ENCODE measurements at places on chromosomes 4 and X.

DNA sequence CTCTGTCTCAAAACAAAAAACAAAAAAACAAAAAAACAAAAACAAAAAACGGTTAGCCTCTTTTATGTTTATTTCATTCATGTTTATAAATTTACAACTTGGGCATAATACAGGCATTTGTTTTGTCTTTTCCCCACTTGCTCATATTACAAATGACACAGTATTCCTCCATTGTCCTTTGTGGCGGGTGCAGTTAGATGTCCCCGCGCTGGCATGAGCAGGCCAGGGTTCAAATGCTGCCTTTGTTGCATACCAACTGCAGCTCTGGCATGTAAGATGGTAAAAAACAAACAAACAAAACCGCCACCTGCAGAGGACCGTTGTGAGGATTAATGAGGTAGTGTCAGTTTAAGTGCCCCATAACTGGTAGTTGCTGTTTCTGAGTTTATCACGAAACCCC lies 16.1 kb upstream of the HPF1 start:
- DNase-seq = no peak

GRCh38 chr4:116849620-116850019 lies 235.8 kb downstream of the TRAM1L1 start:
- DNase-seq = no peak

- no peak for DNase-seq
Measured at GRCh38 chrX:30253257-30253656, 6.3 kb downstream of the MAGEB1 start.

DNA sequence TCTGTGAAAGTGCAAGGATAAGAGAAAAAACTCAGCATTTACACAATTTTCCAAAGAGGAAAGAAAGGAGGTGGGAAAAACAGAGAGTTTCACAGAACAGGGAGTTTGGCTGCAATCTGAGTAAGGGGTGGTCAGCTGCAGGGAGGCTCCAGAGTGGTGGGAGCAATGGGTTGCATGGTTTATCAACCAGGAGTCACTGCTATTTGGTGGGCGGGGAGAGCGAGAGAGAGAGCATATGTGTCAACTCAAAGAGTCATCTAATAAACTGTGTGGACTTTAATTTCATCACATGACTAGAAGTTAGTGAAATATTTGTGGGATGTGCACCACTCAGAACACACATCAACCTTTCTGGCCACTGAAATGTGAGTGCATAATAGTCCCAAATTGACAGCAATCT lies 94.6 kb downstream of the FAM13A start:
- no peak for DNase-seq

GRCh38 chrX:146449243-146449642 lies 360.3 kb upstream of the CXorf51B start:
- DNase-seq = no peak

DNA sequence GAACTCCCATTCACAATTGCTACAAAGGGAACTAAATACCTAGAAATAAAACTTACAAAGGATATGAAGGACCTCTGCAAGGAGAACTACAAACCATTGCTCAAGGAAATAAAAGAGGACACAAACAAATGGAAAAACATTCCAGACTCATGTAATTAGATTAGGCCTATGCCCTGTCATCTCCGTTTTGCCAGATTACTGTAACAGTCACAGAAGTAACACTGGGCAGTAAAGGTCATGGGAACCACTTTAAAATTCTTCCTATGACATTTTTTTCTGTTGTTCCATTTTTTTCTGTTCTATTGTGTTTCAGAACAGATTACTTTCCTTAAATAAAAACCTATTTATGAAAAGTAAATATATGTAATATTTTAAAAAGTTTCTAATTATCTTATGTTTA lies 199.4 kb upstream of the CENPE start:
- no peak for DNase-seq

GRCh38 chr4:107619731-107620130 lies 100.3 kb downstream of the PAPSS1 start:
- DNase-seq = no peak

GRCh38 chr4:108292229-108292628 lies 123.5 kb upstream of the LEF1 start:
- DNase-seq = no peak

- DNase-seq = peak; percentile 16
Measured at GRCh38 chr4:89307446-89308160, at the start of gene GPRIN3. Gene GPRIN3, minus strand, starts transcription at chr4:89307800. Its CDS starts 57,690 bp downstream, at chr4:89250110.

- no peak for DNase-seq
Measured at GRCh38 chr4:70718811-70719604, 2.8 kb upstream of the RUFY3 start.

DNA sequence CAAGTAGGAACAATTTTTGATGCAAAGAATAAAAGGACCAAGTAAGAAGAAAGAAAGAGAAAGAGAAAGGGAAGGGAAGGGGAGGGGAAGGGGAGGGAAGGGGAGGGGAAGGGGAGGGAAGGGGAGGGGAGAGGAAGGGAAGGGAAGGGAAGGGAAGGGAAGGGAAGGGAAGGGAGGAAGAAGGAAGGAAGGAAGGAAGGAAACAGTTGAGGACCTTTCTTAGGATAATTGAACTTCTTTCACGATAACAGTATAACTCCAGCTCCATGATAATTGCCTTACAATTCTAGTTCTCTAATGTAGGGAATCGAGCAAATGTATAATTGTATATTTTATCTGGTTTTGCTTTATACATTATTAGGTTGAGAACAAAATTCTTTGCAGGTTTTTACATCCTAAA lies 556.2 kb upstream of the PCDH10 start:
- no peak for DNase-seq

- DNase-seq = no peak
Measured at GRCh38 chrX:71440401-71440800, 74.2 kb downstream of the TAF1 start.

- DNase-seq = no peak
Measured at GRCh38 chr4:177455561-177455970, 13.3 kb upstream of the AGA start.

DNA sequence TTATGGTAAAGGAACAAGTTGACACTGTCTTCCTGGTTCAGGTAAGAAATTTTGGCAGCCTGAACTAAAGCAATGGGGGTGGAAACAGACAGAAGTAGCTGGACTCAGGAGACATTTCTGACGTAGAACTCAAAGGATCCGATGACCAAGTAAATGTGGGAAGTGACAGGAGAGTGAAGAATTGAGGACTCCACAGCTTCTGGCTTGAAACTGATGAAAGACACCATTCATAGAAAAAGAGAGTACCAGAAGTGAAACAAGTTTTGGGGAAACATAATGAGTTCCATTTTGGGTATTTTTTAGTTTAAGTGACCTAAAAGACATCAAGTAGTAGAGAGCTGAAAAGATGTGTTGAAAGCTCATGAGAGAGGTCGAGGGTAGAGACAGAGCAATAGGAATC lies 5.7 kb downstream of the FAM120C start:
- no peak for DNase-seq

DNA sequence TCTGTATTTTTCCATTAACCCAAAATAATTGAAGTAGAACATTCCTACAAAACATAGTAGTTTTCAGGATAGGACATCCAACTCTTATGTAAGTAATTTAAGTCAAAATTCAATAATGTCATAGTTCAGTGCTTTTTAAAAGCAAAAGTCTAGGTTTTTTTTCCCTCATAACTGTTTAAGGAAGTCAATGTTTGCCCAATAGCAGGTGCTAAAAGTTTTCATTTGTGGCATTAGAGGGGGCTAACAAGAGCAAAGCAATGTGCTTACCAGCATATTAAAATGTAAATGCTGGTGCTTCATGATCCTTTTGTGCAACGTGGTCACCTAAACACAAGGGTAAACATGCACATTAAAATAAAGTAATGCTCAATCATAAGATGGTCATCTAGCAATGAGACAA lies 155.2 kb upstream of the PPP1R2C start:
- no peak for DNase-seq

DNA sequence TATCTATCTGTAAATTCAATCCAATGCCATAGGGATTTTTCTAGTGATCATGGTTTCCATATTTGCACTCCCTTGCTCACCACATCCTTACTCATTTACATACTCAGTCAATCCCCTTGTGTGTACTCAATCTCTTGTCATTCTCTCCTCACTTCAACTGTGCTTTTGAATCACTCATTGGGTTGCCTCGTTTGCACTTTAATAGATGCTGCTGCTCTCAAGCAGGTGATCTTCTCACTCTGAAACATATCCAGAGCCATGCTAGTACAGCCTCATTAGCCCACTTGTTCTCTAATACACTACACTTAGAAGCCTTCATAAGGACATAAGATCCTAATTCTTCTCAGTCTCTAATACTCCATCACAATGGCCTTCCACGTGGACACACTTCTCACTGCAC lies 507.9 kb downstream of the TECRL start:
- DNase-seq = no peak

DNA sequence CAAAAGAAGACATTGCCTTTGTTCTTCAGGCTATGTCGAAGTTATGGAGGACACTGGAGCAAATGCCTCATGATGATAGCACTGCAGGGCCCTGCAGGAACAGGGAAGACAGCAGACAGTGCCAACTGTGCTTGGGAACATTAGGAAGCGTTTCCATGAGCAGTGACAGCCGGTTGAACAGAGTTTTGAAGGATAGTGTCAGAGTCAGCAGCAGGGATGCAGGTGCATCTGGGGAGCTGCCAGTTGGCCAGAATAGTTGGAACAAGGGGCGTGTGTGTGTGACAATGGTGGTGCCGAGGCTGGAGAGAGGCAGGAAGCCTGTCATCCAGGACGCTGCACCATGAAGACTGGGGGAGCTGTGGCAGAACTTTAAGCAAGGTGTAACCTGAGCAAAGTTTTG lies 88.6 kb downstream of the SHROOM3 start:
- DNase-seq = no peak

- DNase-seq = no peak
Measured at GRCh38 chr4:80586716-80587115, 251.2 kb downstream of the CFAP299 start.

- DNase-seq = no peak
Measured at GRCh38 chrX:19955306-19955705, 35.6 kb downstream of the BCLAF3 start.

GRCh38 chr4:168629566-168629965 lies 132.7 kb downstream of the PALLD start:
- no peak for DNase-seq

DNA sequence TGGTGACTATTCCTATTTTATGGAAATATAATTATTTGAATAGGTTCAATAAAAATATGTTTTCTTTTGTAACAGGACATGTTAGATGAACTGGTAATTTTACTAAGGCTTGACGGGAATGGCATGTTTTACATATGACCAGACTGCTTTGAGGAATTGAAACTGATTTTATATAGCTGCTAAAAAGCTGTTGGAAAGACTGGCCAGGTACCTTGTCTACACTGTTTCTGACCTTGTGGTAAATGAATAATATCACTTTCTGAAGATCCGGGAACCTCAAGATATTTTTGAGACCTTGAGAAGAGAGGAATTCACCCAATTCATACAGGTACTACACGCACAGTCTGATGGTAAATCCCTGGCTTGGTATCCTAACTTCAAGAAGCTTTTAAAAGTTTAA lies 42.1 kb upstream of the USP46 start:
- no peak for DNase-seq

GRCh38 chrX:153029875-153030274 lies 26.4 kb upstream of the PNMA3 start:
- no peak for DNase-seq

- peak; percentile 14 for DNase-seq
Measured at GRCh38 chr4:174697202-174697601, 131.8 kb downstream of the GLRA3 start.

DNA sequence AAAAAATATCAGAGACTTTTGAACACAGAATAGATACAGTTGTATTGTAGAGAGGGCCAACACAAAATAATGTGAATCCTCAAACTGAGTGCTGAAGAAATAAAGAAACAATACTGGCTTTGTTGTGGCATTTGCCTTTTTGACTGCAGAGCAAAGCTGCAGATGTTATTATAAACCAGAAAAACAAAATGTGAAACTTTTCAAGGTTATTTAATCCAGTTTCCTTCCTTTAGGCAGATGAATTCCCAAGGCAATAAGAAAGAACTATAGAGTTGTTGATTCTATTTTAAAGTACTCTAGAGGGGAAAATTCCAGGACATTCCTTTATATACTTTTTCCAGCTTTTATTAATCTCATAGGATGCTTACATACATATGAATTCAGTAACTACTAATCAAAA lies 186.8 kb downstream of the NDST4 start:
- no peak for DNase-seq

GRCh38 chrX:132412208-132412607 lies 76.6 kb downstream of the MBNL3 start:
- DNase-seq = no peak

DNA sequence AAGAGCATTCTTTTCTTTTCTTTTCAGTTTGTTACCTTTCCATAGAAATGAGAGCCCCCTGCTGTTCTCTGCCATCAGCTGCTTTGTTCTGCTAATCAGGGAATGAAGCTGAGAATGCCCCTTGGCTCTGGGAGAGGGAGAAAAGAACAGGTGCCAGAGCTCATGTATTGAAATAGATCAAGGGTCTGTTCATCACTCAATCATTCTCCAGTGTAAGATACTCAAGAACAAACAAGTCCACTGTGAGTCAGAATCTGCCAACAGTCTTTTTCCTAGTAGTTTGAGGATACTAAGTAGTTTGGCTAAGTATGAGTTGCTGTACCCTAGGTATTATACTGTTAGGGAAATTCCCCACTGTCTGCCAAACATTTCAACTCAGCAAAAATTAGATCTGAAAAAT lies 144.3 kb downstream of the RTL3 start:
- DNase-seq = no peak

- DNase-seq = no peak
Measured at GRCh38 chr4:1998296-1998695, 10.5 kb downstream of the NELFA start.

- no peak for DNase-seq
Measured at GRCh38 chrX:72569786-72570185, 2.9 kb downstream of the HDAC8 start.

DNA sequence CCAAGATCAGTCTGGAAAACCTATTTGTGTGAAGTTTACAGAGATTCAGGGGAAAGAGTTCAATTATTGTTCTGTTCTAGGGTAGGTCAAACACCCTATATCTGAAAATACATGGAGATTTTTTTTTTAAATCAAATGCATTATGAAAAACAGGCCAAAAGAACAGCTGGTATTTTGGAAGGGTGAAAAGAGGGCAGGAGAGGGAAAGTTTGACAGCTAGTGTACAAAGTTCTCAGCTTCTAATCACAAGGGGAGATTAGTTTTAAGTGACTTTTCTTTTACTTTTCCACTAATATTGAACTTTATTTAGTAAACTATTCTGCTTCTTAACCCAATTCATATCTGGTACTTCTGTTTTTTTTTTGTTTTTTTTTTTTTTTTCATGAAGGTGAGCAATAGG lies 66.2 kb upstream of the GRID2 start:
- DNase-seq = no peak

DNA sequence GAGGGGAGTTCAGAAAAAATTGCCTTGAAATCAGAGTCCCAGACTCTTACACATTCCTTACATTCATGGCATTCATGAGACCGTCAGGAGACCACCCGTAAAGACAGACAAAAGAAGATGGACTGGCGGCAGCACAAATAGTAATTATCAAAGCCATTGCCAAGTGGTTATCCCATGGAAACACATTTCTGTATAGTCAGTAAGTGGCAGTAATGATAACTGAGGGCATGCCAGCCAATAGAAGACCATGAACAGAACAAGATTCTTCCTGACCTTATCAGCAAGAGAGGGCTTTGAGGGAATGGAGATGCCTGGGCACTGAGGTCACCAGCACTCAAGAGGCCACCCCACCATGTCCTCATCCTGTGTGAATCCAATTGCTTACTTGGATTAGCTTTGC lies 121.7 kb upstream of the HCCS start:
- no peak for DNase-seq

All from tibial nerve (tissue), 4 donors.